ENCODE measurements at places on chromosomes 6 and 20. TPM values are rescaled to one million over a fixed set of nuclear protein-coding genes. Genes with fewer than 3 reads are reported as not detected.

HEY2 gene
- not detected for total RNA-seq

VSTM2L gene
- total RNA-seq, result not detected

BCAS4 gene
- total RNA-seq, result 8.0 TPM

BMP7 gene
- total RNA-seq, result not detected

RRAGD gene
- total RNA-seq, result 1.7 TPM

BPIFB2 gene
- total RNA-seq, result not detected

SIRPD gene
- not detected for total RNA-seq

DCDC2 gene
- total RNA-seq, result not detected

PRICKLE4 gene
- total RNA-seq, result not detected

HLA-DMA gene
- 53.1 TPM for total RNA-seq

TFAP2C gene
- not detected for total RNA-seq

PPP1R14C gene
- not detected for total RNA-seq

KCNQ2 gene
- 0.89 TPM for total RNA-seq

MOG gene
- total RNA-seq, result not detected

KCNK17 gene
- total RNA-seq, result not detected

EMILIN3 gene
- total RNA-seq, result not detected

ULBP2 gene
- 9.7 TPM for total RNA-seq

OR12D3 gene
- total RNA-seq, result not detected

SNAP25 gene
- not detected for total RNA-seq

MYMX gene
- total RNA-seq, result not detected

SLC4A11 gene
- total RNA-seq, result 0.52 TPM

BPIFB3 gene
- not detected for total RNA-seq

COL21A1 gene
- not detected for total RNA-seq

GPRC6A gene
- total RNA-seq, result not detected

PSORS1C1 gene
- total RNA-seq, result not detected

MMP24 gene
- total RNA-seq, result not detected

OLIG3 gene
- total RNA-seq, result not detected

PRL gene
- not detected for total RNA-seq

IYD gene
- total RNA-seq, result not detected

TSHZ2 gene
- total RNA-seq, result 41.7 TPM

OR2B6 gene
- total RNA-seq, result not detected

CLIC5 gene
- total RNA-seq, result 4.7 TPM

BPIFB6 gene
- not detected for total RNA-seq

STK38 gene
- 106 TPM for total RNA-seq

SLC32A1 gene
- total RNA-seq, result not detected

EPPIN gene
- not detected for total RNA-seq

SOD2 gene
- total RNA-seq, result 187 TPM

RBPJL gene
- not detected for total RNA-seq

CLDN20 gene
- not detected for total RNA-seq

PLEKHG1 gene
- total RNA-seq, result 29.9 TPM

TFAP2B gene
- total RNA-seq, result not detected

PSMB8 gene
- total RNA-seq, result 185 TPM

C6orf163 gene
- total RNA-seq, result 2.1 TPM

Data from CD4-positive, CD25-positive, alpha-beta regulatory T cell (primary cell).